ENCODE measurements at places on chromosomes 7 and 10. TPM values are rescaled to one million over a fixed set of nuclear protein-coding genes. Genes with fewer than 3 reads are reported as not detected.

GRCh38 chr7:27972276-27972675 is 208.3 kb downstream of the JAZF1 start:
- no peak for DNase-seq
- H3K36me3 ChIP-seq, result no peaks in the 10 kb centered on the region
- no peaks in the 10 kb centered on the region for H3K4me1 ChIP-seq
- no peaks in the 10 kb centered on the region for H3K27me3 ChIP-seq
- H3K4me3 ChIP-seq, result no peak overlapping the region
- no peak overlapping the region for H3K27ac ChIP-seq

UBN2 gene
- 19.1 TPM for total RNA-seq

DNA sequence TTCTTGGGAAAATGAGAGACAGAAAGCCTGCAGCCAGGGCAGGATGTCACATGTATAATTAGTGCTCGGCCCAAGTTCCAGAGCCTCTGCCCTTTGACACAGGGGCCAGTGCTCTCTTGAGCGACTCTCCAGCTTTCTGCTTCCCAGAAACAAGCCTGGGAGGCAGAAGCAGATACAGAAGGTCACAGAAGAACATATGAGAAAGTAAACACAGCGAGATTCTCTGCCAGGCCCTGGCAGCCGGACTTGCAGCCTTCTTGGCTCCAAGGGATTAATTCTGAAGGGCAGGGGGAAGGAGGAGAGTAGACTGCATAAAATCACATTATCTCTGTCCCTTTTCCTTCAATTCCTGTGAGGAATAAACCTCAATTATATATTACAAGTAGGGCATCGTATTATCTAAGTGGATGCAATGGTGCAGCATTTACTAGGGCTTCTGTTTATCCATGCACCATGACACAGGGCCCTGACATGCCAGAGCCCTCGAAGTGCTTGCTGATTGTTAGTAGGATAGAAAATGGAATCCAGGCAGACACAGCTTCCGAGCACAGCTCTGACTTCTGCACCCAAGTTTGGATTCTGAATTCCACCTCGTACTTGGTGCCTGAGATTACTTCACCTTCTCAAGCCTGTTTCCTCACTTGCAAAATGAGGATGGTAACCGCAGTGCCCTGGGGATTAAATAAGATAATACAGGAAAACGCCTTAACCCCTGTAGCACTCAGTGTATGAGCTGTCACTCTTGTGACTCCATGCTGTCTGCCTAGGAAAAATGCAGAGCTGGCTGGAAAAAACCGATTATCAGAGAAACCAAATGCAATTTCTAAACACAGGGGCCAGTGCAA is 536.5 kb downstream of the TNS3 start:
- no peak overlapping the region for H3K4me3 ChIP-seq
- DNase-seq, result no peak
- H3K27me3 ChIP-seq, result no peaks in the 10 kb centered on the region
- peaks cover 9% of the 10 kb centered on the region for H3K4me1 ChIP-seq
- no peak overlapping the region for H3K27ac ChIP-seq

MKI67 gene
- total RNA-seq, result 6.9 TPM

- peaks cover 5% of the 10 kb centered on the region for H3K4me1 ChIP-seq
- H3K4me3 ChIP-seq, result no peak overlapping the region
- no peak overlapping the region for H3K27ac ChIP-seq
- no peaks in the 10 kb centered on the region for H3K36me3 ChIP-seq
Measured at GRCh38 chr7:86929293-86930109, 130.0 kb downstream of the ELAPOR2 start.

ZNF503 gene
- 34.2 TPM for total RNA-seq

- no peak for DNase-seq
- H3K4me3 ChIP-seq, result peak overlapping the region; percentile 49
- H3K27ac ChIP-seq, result no peak overlapping the region
- H3K36me3 ChIP-seq, result no peaks in the 10 kb centered on the region
Measured at GRCh38 chr10:103584216-103585010, 90.9 kb downstream of the NEURL1 start.

- peak overlapping the region; percentile 0 for H3K4me3 ChIP-seq
- no peaks in the 10 kb centered on the region for H3K27me3 ChIP-seq
- peak overlapping the region; percentile 56 for H3K27ac ChIP-seq
- H3K4me1 ChIP-seq, result no peaks in the 10 kb centered on the region
Measured at GRCh38 chr10:79559726-79560125, 481 bp downstream of the SFTPA2 start.

- DNase-seq, result no peak
- H3K4me1 ChIP-seq, result peaks cover 4% of the 10 kb centered on the region
- no peak overlapping the region for H3K4me3 ChIP-seq
- no peak overlapping the region for H3K27ac ChIP-seq
Measured at GRCh38 chr7:16940776-16941175, 59.0 kb upstream of the AGR3 start.

DNA sequence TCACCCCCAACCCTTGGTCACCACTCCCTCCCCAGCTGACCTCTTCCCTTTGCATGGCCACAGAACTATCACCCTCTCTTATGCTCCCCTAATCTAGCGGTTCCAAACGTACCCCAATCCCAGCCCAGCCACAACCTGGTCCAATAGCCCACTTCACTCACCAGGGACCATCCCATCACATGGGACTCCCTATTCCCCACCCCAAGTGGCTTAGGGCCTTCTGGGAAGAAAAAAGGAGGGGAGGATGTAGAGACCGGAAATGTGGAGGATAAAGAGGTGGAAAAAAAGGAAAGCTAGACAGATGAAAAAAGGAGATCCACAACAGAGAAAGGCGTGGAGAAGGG is 30.3 kb upstream of the PAX2 start:
- peaks cover 1% of the 10 kb centered on the region for H3K4me1 ChIP-seq
- no peak overlapping the region for H3K4me3 ChIP-seq
- DNase-seq, result no peak
- H3K36me3 ChIP-seq, result no peaks in the 10 kb centered on the region
- no peak overlapping the region for H3K27ac ChIP-seq

GIMAP5 gene
- 9.8 TPM for total RNA-seq

- no peaks in the 10 kb centered on the region for H3K27me3 ChIP-seq
- no peaks in the 10 kb centered on the region for H3K4me1 ChIP-seq
- H3K27ac ChIP-seq, result no peak overlapping the region
- H3K4me3 ChIP-seq, result no peak overlapping the region
Measured at GRCh38 chr7:90766814-90767564, 170.9 kb downstream of the CDK14 start.

GPR15LG gene
- total RNA-seq, result not detected

DNA sequence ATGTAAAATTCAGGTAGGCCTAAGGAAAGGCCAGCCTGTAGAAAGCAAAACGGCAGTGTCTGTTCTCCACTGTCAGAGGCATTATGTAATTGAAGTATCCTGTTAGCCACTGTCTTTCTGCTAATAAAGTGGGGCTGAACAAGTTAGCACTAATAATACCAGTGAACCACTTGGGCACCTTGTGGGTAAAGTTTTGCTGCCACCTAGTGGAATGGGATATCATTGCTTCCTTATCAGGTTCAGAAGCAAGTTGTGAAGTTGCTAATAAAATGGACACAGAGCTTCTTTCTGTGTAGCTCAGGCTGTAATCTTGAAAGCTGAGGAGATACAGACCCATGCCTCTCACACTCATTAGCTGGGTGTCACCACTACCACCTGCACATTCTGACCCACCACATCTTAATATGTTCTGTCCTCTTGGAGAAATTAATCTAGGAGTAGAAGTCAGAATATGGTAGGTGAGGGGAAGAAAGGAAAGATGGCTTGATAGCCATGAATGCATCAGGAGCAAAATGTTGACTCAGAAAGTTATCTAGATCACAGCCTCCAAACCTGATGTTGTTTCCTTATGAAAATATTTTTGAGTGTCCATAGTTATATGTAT is 175.1 kb downstream of the SEPTIN7 start:
- H3K4me3 ChIP-seq, result no peak overlapping the region
- H3K27ac ChIP-seq, result no peak overlapping the region
- H3K36me3 ChIP-seq, result no peaks in the 10 kb centered on the region
- DNase-seq, result peak; percentile 83

Measured in left lung (tissue), 14 donors.